Head of caudate nucleus (tissue), 42 donors: ENCODE measurements at places on chromosomes 6 and 20.

DNA sequence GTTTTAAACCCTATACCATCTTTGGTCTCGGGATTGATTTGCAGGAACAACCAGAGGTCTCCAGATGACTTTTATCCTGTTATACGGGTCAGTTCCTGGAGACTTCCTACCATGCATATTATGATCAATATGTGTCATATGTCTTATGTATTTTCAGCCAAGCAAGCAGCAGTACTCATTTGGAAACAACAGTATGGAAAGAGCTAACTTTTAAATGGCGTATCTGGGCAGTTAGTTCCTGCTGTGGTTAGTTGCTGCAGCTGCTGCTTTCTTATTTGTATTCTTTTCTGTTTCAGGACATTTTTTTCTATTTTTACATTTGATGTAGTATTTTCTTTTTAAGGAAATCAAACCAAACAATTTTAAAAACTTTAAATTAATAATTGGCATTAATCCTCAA, 207.5 kb downstream of the MANEA start:
- DNase-seq, result no peak

- DNase-seq, result no peak
Measured at GRCh38 chr20:32278199-32278643, 770 bp downstream of the KIF3B start.

GRCh38 chr6:139981768-139982181, 607.3 kb upstream of the CITED2 start:
- no peak for DNase-seq

DNA sequence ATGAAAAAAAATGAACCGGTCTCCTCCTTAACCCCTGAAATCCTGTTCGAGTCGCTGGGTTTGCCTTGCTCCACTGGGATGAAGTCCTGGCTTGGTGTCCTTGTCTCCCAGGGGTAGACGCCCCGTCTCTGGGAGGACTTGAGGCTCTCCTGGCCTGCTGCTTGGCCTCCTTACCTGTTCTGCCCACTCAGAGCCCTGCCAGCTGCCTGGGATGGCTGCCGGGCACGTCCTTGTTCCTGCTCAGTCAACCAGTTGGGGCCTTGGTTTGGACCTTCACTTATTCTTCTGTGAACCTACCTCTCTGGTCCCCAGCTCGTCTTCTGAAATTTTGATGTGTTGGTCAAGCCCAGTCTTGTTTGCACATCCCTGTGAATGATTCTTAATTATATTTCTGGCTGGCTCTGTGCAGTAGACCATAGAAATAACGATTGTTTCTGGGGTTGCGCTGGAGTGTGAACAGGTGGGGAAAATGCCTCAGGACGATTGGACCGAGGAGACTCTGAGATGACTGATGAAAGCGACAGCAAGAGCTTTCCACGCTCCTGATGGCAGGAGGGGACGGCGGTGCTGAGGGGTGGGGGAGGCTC, 126.5 kb upstream of the ESR1 start:
- DNase-seq, result no peak

GRCh38 chr6:106069478-106069877, 16.7 kb upstream of the PRDM1 start:
- DNase-seq, result no peak

DNA sequence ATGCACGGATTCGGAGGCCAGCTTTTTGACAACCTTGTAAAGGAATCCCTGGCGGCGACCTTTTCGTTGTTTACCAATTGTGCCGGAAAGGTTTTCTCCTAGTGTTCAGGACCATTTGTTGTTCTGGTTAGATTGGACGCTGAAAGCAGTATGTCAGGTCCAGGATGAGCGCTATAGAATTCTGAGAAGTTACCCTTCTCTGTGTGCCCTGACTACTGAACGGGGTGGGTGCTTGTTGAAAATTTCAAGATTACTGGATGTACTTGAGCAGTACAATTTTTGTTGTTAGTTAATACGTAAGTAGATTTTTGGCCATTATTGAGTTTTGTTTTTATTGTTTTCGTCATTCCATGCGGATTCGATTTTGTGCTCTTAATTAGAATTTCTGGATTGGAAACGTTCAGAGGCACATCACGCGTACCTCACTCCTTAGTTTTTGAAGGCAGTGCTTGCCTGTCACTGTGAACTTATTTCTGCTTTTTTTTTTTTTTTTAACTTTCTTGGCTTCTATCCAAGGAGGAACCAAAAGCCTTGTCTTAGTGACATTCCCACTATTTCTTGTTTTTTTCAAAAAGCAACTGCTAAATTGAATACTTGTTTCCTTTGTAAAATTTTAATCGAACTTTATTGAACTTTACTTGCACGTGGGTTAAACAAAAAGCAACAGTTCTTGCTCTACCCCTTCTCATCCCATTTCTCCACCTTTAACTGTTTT, 898 bp downstream of the XRN2 start:
- no peak for DNase-seq

- DNase-seq, result no peak
Measured at GRCh38 chr6:13914351-13914750, 10.4 kb upstream of the RNF182 start.

GRCh38 chr6:5405976-5406375, 144.7 kb downstream of the FARS2 start:
- DNase-seq, result no peak

DNA sequence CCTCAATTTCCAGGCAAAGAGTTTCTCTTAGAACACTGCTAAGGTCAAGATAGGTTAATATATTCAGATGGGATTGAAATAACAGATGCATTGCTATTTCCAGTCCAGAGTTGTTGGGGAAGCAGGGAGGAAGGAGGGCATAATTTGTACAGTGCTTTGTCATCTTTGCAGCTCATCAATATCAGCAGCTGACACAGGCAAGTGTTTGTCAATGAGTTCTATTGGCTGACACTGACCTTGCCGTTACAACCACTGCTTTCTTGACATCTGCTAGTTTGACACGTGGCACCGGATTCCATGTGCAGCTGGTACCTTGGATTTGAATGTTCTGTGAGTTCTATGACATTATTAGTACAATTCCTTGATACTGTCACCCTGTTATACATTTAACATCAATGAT, 28.0 kb upstream of the MLIP start:
- DNase-seq, result no peak

GRCh38 chr6:14913931-14914330, 331.9 kb upstream of the JARID2 start:
- no peak for DNase-seq

- no peak for DNase-seq
Measured at GRCh38 chr6:159720708-159721107, 6.6 kb upstream of the WTAP start.

DNA sequence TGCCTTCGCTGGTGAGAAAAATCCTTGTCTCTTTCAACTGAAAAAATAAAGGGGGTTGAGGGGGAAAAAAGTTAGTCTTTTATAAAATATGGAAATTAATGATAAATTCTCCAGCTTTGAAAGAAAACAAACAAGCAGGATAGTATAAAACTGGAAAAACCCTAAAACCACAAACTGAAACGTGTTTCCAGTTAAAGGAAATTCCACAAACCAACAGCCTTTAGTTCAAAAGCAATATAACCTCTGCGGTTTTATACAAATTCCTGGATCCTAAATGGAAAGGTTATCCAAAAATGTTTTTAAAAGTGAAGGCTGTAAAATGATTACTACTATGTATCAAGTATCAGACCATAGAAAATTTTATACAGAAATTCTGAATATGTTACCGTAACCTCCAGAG, 55.6 kb downstream of the BMP5 start:
- no peak for DNase-seq

DNA sequence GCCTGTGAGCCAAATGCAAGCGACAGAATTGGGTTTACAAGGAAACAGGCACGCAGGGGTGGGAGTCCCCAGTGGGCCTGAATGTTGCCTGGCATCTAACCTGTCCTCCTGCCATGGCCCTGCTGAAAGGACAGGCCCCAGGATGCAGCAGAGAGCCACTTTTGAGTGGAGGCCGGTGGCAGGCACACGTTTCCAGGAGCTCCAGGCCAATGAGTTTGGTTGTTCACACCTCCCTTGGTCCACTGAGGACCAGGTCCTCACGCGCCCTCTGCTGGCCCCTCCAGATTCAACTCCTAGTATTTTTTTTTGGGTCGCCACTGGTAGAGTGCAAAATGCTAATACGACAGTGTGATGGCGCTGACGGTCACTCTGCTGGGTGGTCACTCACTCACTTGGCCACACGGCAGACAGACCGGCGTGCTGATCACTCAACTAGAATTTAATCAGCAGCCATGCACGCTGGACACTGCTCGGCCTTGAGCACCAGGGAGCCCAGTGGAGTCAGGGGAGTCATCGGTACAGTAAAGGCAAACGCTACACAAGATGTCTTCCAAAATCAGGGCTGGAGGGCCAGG, 81.7 kb upstream of the NFATC2 start:
- peak; percentile 65 for DNase-seq

DNA sequence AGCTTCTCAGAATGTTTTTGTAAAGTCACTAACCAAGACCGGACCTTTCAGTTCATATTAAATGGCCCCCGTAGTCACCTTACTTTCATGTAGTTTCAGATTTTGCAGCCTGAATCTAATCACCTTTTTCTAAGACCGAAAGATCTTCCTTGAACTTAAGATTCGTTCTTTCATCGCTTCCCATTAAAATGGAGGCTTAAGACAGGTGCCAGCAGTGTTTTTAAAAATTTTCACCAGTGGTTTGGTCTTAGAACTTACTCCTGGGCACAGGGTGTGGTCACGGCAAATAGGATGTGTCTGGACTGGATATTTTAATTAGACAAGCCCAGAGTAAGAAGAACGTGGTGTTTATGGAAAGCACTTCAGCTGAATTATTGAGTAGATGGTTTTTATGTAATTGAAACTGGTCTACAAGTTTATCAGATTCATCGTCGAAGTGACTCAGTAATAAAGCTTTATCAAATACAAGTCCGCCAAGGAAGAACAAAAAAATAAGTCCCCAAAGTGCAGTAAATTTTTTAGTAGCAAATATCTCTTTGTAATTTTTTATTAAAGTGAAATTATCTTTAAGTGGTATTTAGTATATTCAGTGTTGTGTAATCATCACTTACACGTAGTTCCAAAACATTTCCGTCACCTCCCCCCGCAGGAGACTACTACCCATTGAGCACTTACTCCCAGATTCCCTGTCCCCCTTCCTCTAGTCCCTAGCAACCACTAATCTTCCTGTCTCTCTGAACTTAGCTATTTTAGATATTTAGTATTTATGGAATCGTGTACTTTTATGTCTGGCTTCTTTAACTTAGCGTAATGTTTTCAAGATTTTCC, 868 bp downstream of the SRSF3 start:
- no peak for DNase-seq

DNA sequence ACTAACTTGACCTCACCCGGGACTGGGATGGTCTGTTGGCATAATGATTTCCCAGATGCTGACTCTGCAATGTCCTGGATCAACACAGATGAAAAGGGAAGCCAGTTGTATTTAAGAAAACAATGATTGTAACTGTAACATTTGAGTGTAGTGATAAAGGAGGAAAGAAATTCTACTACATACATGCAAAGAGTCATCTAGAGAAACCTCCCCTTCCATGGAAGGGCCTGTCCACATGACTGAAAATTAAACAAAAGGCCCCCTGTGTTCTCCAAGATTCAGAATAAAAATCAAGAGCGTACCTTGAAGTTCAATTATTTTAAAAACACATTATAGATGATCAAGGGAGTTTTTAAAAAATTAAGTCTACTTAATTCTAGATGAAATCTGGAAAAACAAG, 151.2 kb downstream of the FOXC1 start:
- DNase-seq, result no peak

DNA sequence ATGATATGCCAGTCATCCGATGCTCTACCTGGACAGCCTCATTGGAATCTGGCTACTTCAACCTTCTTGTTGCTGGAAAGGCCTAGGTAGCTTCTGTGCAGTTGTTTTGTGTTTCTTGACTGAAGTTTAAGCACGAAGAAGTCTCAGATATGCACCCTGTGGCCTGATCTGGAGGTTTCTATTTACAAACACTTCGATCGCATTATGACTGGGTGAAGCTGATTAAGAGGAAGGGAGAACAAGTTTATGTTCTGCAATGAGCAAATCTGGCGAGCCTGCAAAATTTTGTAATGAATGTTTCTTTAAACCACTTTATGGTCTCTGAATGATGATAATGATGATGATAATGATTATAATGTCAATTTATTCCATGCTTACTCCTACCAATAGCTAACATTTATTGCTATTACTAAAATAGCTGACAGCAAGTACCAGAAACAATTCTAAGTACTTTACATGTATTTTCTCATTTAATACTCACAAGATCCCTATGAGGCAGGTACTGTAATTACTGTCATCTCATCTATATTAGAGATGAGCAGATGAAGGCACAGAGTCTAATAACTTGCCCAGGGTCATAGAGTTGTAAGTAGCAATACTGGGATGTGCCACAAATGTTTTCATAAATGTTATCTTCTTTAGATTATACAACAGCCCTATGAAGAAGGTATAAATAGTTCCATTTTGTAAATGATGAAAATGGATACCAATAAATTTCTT, 126.1 kb upstream of the UST start:
- DNase-seq, result no peak

GRCh38 chr6:107154131-107154800, 39.0 kb upstream of the BEND3 start:
- no peak for DNase-seq

DNA sequence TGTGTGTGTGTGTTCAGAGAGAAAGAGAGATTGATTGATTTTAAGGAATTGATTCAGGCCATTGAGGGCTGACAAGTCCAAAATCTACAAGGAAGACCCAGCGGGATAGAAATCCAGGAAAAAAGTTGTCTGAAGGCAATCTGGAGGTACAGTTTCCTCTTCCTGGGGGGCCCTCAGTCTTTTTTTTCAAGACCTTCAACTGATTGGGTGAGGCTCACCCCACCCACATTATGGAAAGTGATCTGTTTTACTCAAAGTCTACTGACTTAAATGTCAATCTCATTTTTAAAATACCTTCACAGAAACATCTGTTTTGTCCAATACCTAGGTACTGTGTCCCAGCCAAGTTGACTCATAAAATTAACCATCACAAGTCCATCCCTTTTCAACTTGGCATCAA, 243.0 kb upstream of the PLN start:
- no peak for DNase-seq

DNA sequence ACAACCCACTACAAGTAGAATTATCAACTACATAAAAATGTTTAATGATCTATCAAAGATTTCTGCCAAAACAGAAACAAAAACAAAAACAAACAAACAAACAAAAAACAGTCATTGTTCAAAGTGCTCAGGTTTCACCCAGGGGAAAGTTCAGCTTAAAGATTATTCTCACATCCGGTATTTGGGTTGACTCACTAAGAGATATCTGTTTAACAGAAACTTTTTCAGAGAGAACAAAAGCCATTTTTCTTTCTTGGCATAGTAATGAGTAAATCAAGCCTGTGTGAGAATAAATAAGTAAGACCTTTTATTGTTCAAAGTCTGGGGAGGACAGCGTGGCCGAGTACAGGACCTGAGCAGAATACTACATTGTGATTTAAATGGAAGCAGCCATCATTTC, 143.6 kb downstream of the RCAN2 start:
- no peak for DNase-seq
